ENCODE measurements at places on chromosomes 11 and 22.

DNA sequence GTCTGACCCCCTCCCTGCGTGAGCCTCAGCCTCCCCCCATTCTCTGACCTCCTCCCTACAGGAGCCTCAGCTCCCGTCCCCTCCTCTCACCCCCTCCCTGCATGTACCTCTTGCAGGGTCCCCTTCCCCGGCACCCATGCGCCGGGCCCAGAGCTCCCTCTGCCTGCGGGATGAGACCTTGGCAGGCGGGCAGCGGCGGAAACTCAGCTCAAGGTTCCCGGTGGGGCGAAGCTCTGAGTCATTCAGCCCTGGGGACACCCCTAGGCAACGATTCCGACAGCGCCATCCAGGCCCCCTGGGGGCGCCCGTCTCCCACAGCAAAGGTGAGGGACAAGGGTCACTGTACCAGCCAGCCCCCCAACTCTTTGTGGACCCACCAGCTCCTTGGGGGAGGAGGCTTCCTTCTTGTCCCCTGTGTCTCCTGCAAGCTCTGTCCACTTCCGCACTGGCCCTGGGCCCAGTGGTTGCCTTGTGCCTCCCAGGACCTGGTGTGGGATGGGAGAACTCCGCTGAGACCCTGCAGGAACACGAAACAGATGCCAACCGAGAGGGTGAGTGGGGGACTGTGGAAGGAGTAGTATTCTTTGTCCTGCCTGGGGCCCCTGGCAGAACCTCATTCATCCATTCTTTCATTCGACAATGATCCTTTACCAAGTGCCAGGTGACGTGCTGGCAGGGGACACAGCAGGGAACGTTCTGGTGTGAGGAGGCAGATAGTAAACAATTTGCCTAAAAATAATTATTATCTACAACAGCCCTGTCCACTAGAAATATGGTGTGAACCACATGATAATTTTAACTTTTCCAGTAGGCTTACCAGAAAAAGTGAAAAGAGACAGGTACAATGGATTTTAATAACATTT is 3.7 kb upstream of the RPS6KA4 start:
- peak; percentile 30 for DNase-seq

- DNase-seq = no peak
These were observed 41.5 kb upstream of the CYP2D6 start for GRCh38 chr22:42171946-42172719.

GRCh38 chr22:28095316-28096095 is 176.4 kb upstream of the PITPNB start:
- no peak for DNase-seq

- no peak for DNase-seq
These were observed 26.3 kb upstream of the HMGXB4 start for GRCh38 chr22:35230839-35231584.

- DNase-seq = no peak
These were observed 970.4 kb downstream of the BRD1 start for GRCh38 chr22:48857202-48857805.

GRCh38 chr11:57458060-57458409 is 2.3 kb upstream of the RTN4RL2 start:
- DNase-seq = peak; percentile 42

GRCh38 chr11:12184699-12185098 is 74.3 kb downstream of the MICAL2 start:
- DNase-seq = no peak

- DNase-seq = peak; percentile 9
These were observed 2.2 kb upstream of the KMT2A start for GRCh38 chr11:118434123-118434552.

- no peak for DNase-seq
These were observed 457 bp downstream of the RNF141 start for GRCh38 chr11:10540546-10540914.

GRCh38 chr22:42907404-42908373 is 50.6 kb upstream of the ARFGAP3 start:
- DNase-seq = peak; percentile 10

DNA sequence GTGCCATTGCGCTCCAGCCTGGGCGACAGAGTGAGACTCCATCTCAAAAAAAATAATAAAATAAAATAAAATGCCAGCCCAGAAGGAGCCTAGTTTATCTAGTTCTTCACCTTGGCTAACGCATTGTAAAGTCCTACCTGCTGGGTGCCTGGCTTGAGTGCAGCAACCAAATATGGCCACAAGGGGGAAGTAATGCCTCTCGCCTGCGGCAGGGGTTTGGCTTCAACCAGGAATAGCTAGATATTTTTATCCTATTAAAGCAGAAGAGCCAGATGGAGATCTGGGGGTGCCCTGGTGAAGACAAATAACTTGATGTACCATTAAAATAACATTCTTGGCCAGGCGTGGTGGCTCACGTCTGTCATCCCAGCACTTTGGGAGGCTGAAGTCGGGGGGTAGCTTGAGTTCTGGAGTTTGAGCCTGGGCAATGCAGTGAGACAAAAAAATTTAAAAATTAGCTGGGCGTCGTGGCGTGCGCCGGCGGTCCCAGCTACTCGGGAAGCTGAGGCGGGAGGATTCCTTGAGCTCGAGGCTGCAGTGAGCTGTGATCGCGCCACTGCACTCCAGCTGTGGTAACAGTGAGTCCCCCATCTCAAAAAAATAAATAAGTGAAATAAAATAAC is 20.6 kb upstream of the PLEKHB1 start:
- DNase-seq = peak; percentile 78

DNA sequence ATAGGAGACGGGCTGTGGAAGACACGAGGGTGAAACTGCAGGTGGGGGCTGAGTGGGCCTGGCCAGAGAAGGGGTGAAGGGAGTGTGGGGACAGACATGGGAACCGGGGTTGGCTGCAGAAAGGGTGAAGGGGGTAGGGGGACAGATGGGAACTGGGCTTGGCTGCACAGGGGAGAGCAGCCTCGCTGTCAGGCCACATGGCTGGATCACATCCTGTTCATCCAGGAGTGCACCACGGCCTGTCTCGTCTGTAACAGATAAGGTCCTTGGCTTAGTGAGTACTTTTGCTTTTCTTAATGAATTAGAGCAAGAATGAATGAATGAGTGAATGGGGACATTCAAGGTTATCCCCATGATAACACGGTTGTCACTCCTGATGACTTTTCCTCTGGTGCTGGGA is 13.5 kb downstream of the FBLN1 start:
- DNase-seq = no peak

- peak; percentile 94 for DNase-seq
These were observed 30.9 kb upstream of the WNT7B start for GRCh38 chr22:46007848-46008261.

GRCh38 chr11:1889941-1890855 is 1.5 kb downstream of the PRR33 start:
- DNase-seq = no peak

DNA sequence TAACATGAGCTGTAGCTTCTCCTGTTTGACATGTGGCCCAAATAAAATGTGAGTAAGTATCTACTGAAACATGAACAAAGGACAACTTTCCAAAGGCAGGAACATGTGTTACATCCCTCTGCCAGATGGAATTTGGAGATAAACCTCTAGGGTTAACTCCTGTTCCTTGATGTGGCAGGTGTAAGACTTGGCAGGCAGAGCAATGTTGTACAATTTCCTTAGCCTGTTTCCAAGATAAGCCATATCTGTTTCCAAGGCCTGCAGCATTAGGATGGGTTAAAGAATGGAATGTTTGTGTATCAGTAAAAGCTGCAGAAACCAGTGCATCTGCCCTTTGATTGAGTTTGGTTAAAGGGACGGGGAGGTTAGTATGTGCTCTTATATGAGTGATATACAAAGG is 8.8 kb upstream of the DNAJB13 start:
- DNase-seq = no peak

DNA sequence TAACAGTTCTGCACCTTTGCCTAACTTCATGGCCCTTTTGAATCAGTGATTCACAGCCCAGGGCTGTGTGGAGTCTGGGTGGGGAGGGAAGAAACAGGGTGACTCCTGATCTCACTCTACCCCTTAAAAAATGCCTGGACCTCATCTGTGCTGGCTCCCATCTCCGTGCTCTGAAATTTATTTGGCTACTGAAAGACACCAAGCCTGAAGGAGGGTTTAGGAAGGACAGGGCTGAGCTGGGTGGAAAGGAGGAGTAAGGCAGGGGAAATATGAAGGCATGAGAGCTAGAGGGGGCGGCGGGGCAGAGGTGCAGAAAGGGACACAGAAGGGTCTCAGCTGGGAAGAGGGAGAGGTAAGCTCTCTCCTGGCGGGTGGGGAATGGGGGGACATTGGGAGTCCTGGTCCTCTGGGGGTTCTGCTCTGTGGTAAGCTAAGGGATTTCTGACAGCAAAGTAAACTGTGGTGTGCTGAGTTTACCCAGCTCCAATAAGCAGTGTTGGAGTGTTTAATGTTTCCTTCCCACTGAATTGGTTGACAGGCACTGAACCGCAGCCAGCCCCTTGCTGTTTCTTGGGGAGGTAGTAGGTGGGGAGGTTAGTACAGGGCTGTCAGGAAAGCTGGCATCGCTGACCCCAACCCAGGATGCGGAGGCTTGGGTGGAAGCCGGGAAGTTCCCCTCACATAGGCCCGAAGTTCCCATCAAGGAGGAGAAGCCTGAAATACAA is 71.1 kb downstream of the RPUSD4 start:
- no peak for DNase-seq

DNA sequence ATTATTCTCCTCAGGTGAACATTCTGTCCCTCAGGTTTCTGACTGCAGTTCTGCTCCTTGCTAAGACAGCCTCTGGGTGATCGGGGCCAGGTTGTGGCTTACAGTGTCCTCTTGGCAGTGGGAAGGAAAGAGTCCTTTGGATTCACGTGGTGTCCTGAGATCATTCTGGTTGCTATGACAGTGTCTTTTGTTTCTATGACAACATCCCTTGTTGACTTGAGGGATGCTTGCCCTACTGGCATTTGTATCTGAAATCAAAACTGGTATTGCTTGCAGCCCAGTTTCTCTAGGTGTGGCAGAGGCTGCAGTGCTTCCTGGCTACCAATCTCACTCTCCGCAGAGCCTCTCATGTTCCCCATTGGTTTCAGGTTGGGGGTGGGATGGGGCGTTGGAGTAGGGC is 151.8 kb upstream of the CCDC90B start:
- DNase-seq = no peak

DNA sequence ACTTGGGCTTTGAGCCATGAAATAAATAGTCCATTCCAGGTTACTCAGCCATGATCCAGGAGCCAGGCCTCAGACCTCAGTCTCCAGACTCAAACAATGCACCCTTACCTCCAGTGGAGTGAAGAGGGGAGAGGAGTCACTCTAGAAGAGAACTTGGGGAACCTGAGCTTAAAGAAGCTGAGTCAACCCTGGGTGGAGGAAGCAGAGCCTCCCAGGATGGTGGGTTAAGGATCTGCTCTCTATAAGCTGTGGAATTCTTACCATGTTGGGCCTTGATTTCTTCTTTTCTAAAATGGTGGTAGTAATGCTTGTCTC is 113.2 kb downstream of the NECTIN1 start:
- no peak for DNase-seq

DNA sequence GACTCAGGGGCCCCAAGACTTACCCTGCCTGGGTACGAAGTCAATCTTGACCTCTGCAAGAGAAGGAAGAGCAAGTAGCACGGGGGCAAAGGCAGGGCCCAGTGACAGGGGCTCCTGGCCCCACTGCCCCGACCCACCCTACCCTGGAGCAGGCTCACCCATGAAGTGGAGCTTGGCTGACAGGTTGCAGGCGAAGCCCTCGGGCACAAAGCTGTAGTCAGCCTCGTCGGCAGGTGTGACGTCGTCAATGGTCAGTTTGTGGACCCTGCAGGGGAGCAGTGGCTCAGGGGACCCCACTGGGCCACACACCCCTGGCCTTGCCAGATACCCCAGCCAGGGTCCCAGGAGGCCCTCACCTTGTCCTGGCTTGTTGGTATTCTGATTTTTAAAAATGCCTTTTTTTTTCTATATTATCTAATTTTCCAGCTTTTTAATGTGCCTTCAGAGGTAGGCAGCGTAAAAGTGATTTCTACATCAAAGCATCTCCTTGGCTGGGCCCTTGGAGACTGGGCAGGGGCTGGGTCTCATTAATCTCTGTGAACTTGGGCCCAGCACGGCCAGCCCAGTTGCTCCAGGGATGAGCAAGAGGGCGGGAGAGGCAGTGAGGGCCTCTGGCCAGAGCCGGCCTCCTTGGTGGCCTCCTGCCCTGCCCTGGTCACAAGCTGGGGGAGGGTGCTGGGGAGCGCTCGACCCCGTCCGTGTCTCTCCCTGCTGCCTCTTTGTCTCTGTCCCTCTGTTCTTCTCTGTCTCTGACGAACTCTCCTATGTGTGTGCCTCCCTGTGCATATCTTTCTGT is 11.3 kb downstream of the MYBPC3 start:
- DNase-seq = no peak

GRCh38 chr22:25564320-25564978 is at the start of gene GRK3:
Gene GRK3 (plus strand): TSS chr22:25564675. CDS start chr22:25565041, 366 bp downstream.
- peak; percentile 11 for DNase-seq

DNA sequence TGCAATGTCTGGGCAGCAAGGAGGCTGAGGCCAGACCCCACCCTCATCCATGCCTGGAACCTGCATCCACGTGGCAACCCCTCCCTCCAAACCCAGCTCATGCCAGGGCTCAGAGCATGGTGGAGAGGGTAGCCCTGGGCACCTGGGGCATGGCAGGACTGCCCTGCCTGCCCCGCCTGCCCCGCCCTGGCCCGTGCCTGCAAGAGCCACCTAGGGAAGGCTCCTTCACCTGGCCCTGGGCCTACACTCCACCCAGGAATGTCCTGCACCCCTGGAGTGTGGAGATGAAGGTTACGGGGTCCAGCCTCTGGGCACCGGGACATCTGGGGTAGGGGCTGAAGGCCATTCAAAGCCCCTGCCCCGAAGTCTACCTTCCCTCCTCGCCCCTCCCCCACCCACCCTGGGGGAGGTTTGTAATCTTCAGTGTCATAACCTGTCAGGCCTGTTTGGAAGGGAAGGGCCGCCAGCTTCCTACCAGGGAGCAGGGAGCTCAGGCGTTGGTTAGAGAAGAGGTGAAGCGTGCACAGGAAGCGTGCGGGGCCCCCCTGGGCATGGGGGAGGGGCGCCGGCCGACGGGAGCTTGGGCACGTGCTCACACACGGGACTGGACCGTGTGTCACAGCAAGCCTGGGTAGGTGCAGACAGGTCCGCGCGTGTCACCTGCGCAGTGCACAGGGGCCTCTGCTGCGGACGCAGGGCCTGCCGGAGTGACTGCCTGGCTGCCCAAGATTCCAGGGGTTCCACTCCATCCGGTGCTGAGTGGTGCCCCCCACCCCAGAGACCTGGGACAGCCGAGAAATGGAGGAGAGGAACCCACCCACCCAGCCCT is 30.7 kb upstream of the TH start:
- no peak for DNase-seq

DNA sequence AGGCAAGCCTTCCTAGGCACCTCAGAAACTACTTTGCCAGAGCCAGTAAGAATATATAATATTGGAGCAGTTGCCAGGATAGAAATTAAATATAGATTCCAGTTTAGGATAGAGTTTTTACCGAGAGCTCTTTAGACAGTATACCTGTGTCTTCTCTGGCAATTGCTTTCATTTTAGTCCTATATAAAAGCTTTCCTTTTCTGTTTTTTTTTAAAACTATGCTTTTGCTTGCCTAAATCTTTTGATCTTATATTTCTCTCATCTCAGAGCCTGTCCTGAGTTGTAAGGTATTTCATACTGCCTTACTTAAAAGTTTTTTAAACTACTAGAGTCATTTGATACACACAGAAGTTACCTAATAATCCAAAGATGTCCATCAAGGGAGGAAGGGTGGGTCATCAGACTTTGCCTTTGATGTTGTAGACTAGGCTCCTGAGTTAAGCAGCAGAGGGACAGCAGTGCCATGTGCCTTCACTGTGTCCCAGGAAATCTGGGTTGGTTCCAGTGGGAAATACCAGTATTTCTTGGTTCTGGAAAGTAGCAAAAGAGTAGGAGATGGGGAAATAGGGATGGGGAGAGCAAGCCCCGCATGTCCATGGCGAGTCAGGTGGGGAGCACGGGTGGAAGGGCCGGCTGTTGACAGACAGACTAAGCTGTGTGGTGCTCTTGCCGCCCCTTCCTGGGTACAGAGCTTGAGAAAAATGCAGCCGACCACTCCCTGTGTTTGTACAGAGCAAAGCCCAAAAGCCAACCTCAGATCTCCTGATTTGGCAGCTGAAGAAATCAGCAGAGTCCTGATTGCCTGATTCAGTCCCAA is 11.2 kb downstream of the MCAM start:
- no peak for DNase-seq

Data from NCI-H1694 (cell line).